ENCODE measurements at places on chromosomes 12 and 14. TPM values are rescaled to one million over a fixed set of nuclear protein-coding genes. Genes with fewer than 3 reads are reported as not detected.

STXBP6 gene
- total RNA-seq, result 0.67 TPM

GRCh38 chr12:11663130-11663529 lies 13.7 kb downstream of the ETV6 start:
- H3K36me3 ChIP-seq, result no peaks in the 10 kb centered on the region
- H3K27me3 ChIP-seq, result no peaks in the 10 kb centered on the region
- H3K4me1 ChIP-seq, result peaks cover 7% of the 10 kb centered on the region
- no peak overlapping the region for H3K4me3 ChIP-seq
- DNase-seq, result no peak

DNA sequence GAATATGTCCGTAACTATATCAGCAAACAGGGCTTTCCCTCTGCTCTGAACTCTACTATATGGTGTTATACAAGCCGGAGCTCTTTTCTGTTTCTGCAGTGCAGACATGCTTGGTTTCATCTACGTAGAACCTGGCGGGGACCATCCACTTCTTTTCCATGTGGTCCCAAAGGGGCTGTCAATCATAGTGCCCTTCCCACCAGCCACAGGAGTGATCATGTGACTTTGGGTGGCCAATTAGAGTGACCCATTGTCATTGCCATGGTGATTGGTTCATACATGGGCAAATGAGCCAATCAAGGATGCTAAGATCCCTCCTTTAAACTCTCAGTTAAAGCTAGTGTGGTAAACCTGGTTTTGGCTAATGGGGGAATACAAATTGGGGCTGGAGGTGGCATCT lies 281.3 kb downstream of the TMEM132D start:
- H3K27ac ChIP-seq, result no peak overlapping the region
- no peaks in the 10 kb centered on the region for H3K4me1 ChIP-seq
- DNase-seq, result no peak
- no peak overlapping the region for H3K4me3 ChIP-seq
- no peaks in the 10 kb centered on the region for H3K36me3 ChIP-seq

DNA sequence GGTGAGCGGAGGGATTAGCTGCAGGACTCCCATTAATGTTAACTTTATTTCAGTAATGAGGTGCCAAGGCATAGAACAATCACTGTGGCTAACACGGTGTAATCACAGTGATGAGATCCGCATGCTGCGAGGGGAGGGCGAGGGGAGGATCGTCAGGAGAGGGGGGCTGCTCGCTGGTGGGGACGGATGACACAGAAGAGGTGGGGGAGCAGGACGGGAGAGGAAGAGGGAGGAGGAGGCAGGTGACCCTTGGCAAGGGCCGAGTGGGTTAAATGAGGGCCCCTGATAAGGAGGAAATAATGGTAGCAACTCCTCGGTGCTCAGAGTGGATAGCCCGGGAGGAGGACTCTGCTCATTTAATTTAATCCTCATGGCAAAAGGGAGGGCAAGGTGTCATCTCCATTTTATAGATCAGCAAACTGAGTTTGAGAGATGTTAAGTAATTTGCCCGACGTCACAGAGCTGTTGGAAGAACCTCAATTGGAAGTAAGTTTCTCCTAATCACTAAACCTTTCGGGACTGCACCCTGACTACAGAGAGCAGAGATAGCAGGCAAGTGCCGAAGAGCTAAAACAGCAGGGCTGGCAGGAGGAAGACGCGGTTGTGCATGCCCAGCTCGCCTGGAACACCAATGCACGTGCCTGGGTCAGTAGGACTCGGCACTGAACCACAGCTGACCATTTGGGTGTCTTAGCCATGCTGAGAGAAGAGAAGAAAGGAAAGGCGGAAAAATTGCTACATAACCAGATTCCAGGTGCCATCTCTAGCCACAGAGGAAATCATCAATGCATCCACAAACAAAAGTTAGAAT lies 43.0 kb downstream of the SPRING1 start:
- no peak overlapping the region for H3K27ac ChIP-seq
- no peak for DNase-seq
- no peak overlapping the region for H3K4me3 ChIP-seq
- no peaks in the 10 kb centered on the region for H3K36me3 ChIP-seq
- peaks cover 17% of the 10 kb centered on the region for H3K27me3 ChIP-seq

GRCh38 chr14:24080888-24081738 lies 9.8 kb downstream of the CPNE6 start:
- H3K36me3 ChIP-seq, result no peaks in the 10 kb centered on the region
- peak overlapping the region; percentile 48 for H3K4me3 ChIP-seq
- no peaks in the 10 kb centered on the region for H3K4me1 ChIP-seq
- peak; percentile 77 for DNase-seq
- H3K27me3 ChIP-seq, result no peaks in the 10 kb centered on the region
- no peak overlapping the region for H3K27ac ChIP-seq

GDF3 gene
- total RNA-seq, result 0.69 TPM
